ENCODE measurements at places on chromosomes 7 and 10.

DNA sequence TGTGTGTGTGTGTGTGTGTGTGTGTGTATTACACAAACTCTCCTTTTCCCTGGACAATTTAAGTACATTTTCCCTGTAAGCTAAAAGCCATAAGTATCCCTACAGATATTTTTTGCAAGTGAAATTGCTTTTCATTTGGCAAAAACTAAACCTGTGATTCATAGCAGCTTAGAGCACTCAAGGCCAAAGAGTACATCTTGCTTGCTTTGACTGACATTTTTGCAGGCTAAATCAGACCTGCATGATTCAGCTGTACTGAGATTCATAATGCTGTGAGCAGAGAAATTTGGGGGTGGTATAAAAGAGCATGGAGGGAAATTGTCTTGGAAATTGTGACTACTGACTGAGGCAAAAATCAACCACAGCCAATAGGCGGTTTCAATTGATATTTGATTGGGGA, 500.4 kb downstream of the GFRA1 start:
- H3K4me1 ChIP-seq = no peaks in the 10 kb centered on the region
- no peak for DNase-seq
- no peak overlapping the region for H3K27ac ChIP-seq
- H3K27me3 ChIP-seq = no peaks in the 10 kb centered on the region
- no peaks in the 10 kb centered on the region for H3K36me3 ChIP-seq
- no peak overlapping the region for H3K4me3 ChIP-seq

GRCh38 chr10:28135258-28135657, 136.4 kb upstream of the ODAD2 start:
- no peaks in the 10 kb centered on the region for H3K4me1 ChIP-seq
- H3K27ac ChIP-seq = no peak overlapping the region
- DNase-seq = no peak
- no peaks in the 10 kb centered on the region for H3K27me3 ChIP-seq
- H3K36me3 ChIP-seq = no peaks in the 10 kb centered on the region
- no peak overlapping the region for H3K4me3 ChIP-seq

GRCh38 chr10:75071756-75072155, 39.7 kb upstream of the SAMD8 start:
- H3K36me3 ChIP-seq = no peaks in the 10 kb centered on the region
- H3K27me3 ChIP-seq = no peaks in the 10 kb centered on the region
- no peak overlapping the region for H3K27ac ChIP-seq
- no peak for DNase-seq
- H3K4me3 ChIP-seq = no peak overlapping the region

- H3K27me3 ChIP-seq = no peaks in the 10 kb centered on the region
- no peaks in the 10 kb centered on the region for H3K4me1 ChIP-seq
- H3K27ac ChIP-seq = no peak overlapping the region
- no peaks in the 10 kb centered on the region for H3K36me3 ChIP-seq
Measured at GRCh38 chr7:144665689-144666381, 170.0 kb downstream of the TPK1 start.

- H3K27me3 ChIP-seq = no peaks in the 10 kb centered on the region
- peak; percentile 72 for DNase-seq
- peak within 1 kb of the TSS; percentile 79 for H3K27ac ChIP-seq
- H3K36me3 ChIP-seq = no peaks in the 10 kb centered on the region
- H3K4me3 ChIP-seq = peak within 1 kb of the TSS; percentile 48
- H3K4me1 ChIP-seq = no peaks in the 10 kb centered on the region
Measured at GRCh38 chr7:77199013-77199966, at the start of gene FGL2. TSS of gene FGL2 (minus strand) at chr7:77199819. CDS start at chr7:77199793, 26 bp downstream.
